ENCODE measurements at places on chromosomes 5 and 9. TPM values are rescaled to one million over a fixed set of nuclear protein-coding genes. Genes with fewer than 3 reads are reported as not detected.
A peak's percentile ranks its signal among the peaks of the same experiment; 100 is the strongest.

FBXL7 gene
- total RNA-seq, result 0.12 TPM

DMGDH gene
- total RNA-seq, result 9.6 TPM

DNA sequence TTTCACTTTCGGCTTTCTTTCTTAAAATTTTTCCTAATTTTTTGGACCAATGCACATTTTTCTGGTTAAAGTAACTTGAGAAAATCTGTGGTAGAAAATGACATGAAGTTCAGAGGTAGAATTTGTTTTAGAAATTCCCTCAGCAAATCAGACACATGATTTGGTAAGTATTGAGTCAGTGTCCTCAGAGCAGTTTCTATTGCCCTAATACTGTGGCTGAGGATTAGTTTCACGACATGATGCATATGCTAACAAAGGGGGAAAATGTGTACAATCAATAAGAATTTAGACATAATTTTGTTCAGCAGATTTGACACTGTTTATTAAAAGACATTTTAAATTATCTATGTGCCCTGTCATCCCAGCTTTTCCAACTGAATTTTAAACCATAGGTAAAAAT, 56.2 kb upstream of the GCNT4 start:
- no peak for DNase-seq

DNA sequence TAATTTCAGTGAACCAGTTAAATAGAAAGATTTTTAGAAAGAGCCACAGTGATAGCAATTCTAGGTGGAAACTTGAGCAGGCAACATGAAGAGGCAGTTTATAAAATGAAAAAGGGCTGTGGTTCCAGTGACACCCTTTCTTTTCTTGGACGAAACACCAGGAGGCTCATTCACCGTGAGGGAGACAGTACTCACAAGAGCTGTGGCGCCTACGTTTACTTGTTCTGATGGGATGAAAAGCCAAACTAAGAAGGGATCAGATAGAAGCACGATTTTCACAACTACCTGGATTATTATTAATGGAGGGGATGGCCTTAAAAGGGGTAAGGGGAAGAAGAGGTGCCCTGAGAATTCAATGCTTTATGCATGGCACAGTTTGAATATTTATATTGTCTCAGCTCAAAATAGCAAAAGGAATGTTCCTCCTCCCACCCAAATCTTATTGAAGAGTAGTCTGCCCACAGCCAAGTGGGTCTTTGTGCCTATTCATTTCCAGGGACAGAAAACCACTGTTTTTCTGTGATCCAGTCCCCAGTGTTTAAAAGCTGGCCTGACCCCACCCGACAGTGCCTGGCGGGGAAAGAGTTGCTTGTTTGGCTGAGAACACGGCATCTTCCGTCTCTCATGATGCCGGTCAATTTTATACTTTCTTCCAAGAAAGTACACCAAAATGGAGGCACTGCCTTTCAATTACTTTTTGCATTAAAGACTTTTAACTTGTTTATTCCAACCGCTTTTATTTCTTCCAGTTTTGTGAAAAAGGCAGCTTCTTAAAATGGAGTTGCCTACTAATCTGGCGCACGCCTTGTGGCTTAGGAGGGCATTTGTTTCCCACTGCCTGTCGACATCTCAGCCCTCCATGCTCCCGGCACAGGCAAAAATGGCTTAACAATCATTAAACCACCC, 51.9 kb downstream of the HABP4 start:
- DNase-seq, result no peak

DNA sequence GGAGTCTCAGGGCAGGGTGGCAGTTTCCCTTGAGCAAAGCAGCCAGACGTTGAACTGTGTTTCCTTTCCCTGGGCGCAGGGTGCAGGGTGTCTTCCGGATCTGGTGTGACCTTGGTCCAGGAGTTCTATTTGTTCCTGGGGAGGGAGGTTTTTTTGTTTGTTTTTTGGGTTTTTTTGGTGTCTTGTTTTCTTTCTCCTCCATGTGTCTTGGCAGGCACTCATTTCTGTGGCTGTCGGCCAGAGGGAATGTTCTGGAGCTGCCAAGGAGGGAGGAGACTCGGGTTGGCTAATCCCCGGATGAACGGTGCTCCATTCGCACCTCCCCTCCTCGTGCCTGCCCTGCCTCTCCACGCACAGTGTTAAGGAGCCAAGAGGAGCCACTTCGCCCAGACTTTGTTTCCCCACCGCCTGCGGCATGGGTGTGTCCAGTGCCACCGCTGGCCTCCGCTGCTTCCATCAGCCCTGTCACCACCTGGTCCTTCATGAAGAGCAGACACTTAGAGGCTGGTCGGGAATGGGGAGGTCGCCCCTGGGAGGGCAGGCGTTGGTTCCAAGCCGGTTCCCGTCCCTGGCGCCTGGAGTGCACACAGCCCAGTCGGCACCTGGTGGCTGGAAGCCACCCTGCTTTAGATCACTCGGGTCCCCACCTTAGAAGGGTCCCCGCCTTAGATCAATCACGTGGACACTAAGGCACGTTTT, 3.5 kb upstream of the PHYHD1 start:
- no peak for DNase-seq

GRCh38 chr9:18275313-18275990, 198.5 kb upstream of the ADAMTSL1 start:
- no peak for DNase-seq

REXO4 gene
- 27.5 TPM for total RNA-seq

DNA sequence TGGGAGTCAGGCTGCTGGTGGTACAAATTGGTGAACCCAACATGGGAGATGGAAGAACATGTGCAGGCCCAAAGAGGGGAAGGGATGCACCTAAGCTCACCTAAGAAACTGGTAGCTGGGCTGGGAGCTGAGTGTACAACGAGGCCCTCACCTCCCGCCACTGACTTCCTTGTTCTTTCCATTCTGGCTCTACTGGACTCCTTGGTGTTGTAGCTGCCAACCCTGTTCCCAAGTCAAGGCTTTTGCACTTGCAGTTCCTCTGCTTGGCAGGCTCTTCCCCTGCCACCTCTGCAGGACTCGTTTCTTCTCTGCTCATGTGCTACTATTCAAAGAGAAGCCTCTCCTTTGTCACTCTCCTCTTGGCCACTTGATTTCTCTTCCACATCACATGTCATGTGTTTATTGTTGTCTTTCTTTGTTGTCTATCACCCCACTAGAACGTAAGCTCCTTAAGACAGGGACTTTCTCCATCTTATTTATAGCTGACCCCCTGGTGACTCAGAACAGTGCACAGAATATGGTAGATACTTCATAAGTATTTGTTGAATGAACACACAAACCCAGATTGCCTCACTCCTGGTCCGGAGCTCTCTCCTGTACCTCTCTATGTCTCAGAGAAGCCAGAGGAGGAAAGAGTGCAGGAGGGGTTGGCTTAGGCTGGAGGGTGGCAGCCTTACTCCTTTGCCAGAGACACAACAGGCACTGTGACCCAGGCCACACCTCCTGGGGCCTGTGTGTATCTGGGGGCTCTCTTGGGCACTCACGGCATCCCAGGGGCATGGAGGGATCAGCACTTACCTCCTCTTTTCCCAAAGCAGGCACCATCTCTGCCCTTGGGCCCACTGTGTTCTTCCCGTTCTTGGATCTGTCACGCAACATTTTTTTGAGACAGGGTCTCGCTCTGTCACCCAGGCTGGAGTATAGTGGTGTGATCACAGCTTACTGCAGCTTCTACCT, 5.2 kb upstream of the SPINK4 start:
- no peak for DNase-seq

SPATA31A5 gene
- total RNA-seq, result not detected

DNA sequence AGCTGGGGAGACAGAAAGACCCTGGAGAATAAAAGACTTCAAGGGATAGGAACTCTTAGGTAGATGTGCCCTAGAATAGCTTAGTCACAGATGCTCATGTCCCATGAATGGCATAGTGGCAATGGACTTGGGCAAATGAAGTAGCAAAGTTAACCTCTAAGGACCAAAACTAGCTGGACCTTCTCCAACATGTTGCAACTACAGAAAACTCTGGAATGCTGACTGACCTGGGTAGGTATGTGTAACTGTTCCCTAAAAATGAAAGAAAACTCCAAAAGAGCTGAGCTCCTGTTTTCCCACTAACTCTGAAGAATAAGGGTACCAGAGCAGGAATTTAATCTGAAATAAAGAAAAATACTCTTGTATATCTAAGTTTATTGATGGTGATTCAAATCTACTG, 12.5 kb upstream of the LPAR1 start:
- no peak for DNase-seq

GRCh38 chr5:6169660-6170059, 208.7 kb downstream of the MED10 start:
- DNase-seq, result no peak

DNA sequence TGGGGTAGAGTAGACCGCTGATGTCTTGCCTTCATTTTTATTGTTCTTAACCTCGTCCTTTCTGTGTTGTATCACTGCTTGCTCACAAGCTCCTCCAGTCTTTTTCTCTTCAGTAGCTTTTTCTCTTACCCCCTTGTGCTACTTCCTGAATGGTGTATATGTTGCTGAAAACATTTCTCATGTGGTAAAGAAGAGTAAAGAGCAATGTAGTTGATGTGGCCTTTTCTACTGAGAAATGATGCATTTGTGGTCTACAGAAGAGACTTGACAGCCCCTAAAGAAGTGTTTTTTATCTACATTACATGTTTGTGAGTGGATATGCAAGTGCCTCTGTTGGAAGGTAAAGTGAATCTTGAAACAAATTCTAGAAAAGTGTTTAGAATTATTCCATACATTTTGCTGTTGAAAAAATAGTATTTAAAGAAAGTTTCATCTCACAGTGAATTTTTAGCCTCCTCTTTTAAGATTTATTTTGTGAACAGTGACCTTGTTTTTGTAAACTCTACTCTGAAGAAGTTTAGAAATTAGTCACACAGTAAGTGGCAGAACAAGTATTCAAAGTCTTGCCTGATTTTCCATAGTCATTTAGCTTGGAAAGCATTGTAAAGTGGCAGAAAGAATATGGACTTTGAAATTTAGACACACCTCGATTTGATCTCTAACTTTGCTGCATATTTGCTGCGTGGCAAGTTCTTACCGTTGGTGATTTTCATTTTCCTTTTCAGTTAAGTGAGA, 17.4 kb downstream of the CDC42SE2 start:
- DNase-seq, result no peak

DNA sequence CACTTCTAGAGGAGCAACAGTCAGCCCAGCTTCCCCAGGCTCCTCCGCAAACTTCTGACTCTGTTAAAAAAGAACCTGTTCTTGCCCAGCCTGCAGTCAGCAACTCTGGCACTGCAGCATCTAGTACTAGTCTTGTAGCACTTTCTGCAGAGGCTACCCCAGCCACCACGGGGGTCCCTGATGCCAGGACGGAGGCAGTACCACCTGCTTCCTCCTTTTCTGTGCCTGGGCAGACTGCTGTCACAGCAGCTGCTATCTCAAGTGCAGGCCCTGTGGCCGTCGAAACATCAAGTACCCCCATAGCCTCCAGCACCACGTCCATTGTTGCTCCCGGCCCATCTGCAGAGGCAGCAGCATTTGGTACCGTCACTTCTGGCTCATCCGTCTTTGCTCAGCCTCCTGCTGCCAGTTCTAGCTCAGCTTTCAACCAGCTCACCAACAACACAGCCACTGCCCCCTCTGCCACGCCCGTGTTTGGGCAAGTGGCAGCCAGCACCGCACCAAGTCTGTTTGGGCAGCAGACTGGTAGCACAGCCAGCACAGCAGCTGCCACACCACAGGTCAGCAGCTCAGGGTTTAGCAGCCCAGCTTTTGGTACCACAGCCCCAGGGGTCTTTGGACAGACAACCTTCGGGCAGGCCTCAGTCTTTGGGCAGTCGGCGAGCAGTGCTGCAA, 72.8 kb downstream of the NUP214 start:
- no peak for DNase-seq

DNA sequence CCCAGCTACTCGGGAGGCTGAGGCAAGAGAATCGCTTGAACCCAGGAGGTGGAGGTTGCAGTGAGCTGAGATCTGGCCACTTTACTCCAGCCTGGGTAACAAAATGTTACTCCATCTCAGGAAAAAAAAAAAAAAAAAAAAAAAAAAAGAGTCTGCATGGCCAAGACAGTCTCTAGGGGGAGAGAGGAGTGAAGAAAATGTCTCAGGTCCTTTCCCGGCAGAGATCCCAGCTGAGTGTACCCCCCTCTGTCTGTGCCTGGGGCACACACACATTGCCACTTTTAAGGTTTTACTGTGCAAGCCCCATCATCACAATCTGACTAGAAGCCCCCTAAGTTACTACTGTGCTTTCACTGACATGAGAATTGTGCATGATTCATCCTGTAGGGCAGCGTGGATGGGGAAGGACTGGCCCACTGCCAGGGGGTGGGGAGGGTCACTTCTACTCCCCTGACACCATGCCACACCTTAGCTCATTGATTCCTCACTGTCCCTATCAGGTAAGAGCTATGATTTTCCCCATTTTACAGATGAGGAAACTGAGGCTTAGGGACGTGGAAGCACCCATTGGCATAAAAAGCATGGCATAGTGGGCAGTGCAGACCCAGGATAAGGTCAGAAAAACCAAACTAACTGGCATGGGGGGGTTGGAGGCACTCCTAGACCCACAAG, 102.3 kb upstream of the LARP1 start:
- no peak for DNase-seq

- no peak for DNase-seq
These were observed 155.9 kb downstream of the NR2F1-AS1 start for GRCh38 chr5:93425096-93425495.

DNA sequence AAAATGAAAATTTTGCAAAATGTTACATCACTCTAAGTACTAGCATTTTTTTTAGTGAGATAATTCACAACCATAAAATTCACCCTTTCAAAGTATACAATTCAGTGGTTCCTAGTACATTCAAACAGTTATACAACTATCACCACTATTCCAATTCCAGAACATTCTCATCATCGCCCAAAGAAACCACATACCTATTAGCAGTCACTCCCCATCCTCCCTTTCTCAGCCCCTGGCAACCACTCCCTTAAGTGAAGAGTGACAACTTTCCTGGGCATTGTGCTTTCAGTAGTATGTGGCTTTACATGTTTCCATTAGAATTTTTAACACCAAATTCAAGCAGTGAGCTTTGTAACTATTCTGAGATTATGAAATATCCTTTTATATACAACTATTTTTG, 81.4 kb downstream of the RASEF start:
- DNase-seq, result no peak

DNA sequence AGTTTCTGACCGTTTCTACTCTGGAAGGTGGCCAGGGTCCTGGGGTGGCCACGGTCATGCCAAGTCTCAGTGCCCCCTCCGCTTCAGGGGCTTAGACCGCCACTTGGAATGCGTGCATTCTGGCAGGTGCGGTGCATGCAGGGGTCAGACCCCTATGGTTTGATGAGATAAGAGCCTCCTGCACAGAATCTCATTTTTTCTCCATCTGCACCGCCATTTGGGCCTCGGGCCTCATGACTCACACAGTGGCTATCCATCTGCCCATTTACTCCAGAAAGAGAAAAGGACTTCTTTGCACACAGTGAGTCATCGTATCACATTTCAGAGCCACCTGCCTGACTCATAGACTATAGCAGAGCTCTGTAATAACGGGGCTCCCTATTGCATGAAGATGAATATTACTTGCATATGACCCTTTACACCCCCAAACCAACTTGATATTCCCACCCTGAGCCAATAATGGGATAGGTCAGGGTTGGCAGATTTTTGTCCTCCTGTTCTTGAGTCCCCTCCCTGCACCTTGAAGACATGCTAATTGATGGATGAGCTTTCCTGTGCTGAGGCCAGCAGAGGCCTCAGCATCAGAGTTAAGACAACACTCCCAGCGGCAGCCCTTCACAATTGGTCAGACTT, 157.4 kb downstream of the NR3C1 start:
- DNase-seq, result peak; percentile 92

Measured in Caki2 (cell line).